ENCODE measurements at places on chromosomes 5 and 9.

- DNase-seq = no peak
These were observed 628.3 kb downstream of the DNAH5 start for GRCh38 chr5:13316176-13316575.

DNA sequence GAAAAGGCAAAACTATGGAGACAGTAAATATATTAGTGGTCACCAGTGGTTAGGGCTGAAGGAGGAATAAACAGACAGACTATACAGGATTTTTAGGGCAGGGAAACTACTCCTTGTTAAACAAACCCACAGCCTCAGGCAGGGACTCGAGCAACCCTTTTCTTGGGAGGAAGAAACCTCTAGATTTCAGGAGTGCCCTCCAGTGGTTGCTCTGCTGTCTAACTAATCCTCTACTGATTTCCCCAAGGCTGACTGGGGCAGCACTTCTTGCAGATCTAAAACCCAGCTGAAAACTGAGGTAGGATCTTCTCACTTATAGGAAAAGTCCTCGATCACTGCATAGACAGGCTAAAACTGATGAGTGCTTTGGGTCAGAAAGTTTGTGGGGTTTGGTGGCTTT is 176.8 kb downstream of the ISOC1 start:
- no peak for DNase-seq

GRCh38 chr9:92098638-92099037 is 16.6 kb downstream of the SPTLC1 start:
- DNase-seq = no peak

DNA sequence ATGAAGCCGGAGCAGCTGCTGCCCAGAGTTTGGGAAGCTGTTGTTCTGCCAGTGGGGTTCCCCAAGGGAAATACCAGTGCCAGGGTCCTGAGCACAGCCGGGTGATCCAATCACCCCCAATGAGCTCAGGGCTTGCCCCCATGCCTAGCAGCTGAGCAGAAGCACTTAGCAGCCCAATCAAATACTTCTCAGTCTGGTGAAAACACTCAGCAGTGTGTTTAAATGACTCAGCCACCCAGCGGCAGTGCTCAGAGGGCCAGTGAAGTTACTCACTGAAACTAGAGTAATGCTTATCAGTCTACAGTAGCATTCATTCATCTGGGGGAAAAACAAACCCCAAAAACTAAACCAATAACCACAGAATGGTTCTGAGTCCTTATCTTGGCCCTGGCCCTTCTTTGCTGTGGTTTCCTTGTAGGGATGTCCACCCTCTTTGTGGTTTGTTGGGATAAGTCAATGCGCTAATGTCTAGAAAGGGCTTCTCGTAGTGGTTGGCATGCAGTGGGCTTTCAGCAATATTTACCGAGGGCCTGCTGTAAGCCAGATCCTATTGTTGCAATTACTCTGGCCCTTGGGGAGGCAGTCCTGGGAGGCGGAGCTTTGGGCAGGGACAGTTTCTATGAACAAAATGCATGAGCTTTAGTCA is 43.1 kb downstream of the LHX2 start:
- no peak for DNase-seq

- DNase-seq = no peak
These were observed 91.3 kb upstream of the KIF2A start for GRCh38 chr5:62214701-62215100.

DNA sequence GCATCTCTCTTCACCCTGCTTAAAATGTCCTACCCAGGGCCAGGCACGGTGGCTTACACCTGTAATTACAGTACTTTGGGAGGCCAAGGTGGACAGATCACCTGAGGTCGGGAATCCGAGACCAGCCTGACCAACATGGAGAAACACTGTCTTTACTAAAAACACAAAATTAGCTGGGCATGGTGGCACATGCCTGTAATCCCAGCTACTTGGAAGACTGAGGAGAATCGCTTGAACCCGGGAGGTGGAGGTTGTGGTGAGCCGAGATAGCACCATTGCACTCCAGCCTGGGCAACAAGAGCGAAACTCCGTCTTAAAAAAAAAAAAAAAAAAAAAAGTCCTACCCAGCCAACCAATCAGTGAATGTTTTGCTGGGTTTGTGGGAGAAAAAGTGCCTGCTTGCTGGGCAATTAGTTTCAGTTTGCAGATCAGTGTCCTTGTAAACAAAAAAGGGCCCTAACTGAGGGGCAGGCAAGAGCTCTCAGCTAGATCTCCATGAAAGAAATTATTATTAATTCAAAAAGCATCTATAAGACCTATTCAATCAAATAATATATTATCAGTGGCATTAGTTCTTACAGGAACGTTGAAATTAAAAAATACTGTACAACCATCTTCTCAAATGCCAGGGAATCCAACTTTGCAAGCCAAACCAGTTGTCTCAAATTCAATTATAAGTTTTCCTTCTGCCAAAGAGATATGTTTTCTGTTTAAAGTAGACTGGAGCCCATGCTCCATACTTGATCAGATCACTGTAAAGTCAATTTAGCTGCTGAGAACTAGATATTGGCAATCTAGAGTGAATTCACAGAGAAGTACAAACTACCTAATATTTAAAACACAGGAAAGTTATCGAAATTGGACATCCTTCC is 3.9 kb downstream of the MEGF9 start:
- DNase-seq = peak; percentile 24
